ENCODE measurements at places on chromosomes 16 and 17.

- no peak for DNase-seq
Measured at GRCh38 chr17:44927696-44928095, 12.4 kb upstream of the GFAP start.

DNA sequence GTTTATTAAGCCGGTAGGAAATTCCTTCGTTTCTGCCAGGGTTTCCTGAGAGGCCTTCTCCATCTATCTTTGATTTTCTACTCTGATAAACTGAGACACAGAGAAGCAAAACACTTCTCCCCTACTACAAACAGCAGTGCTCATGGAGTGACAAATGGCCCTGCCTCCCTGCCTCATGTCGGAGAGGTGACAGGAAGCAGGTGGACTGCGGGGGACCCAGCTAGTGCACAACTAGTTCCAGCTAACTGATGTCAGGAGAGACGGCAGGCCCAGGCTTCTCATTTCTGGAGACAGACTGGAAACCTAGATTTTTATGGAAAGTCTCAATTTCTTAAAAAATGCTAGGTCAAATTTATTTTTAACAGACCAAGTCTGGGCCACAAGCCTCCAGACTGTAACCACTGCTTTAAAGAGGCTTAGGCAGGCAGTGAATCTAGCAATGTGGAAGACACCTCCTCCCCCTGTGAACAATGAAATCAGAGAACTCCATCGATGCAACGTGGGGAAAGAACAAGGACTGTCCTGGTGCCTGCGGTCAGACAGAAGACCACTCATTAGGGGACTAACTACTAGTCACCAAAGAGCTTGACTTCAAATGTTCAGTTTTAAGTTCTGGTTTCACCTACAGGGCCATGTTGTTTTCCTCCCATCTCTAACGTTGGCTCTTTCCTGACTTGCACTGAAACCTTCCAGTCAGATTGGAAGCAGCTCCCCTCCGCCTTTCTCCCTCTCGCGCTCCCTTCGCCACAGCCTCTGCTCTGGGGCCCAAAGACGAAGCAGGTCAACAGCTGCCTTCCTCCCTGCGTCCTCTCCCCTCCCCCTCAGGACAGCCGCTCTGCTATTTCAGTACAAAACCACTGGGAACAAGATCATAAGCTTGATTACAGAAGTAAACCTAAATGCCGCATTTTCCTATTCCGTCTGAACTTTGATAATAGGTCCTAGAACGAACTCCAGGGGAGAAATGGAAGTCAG is 17.6 kb downstream of the GTF3C1 start:
- no peak for DNase-seq

GRCh38 chr17:58306131-58306951 is 22.3 kb downstream of the TSPOAP1 start:
- DNase-seq, result no peak

- DNase-seq, result no peak
Measured at GRCh38 chr17:42378359-42378958, 9.8 kb downstream of the STAT3 start.

DNA sequence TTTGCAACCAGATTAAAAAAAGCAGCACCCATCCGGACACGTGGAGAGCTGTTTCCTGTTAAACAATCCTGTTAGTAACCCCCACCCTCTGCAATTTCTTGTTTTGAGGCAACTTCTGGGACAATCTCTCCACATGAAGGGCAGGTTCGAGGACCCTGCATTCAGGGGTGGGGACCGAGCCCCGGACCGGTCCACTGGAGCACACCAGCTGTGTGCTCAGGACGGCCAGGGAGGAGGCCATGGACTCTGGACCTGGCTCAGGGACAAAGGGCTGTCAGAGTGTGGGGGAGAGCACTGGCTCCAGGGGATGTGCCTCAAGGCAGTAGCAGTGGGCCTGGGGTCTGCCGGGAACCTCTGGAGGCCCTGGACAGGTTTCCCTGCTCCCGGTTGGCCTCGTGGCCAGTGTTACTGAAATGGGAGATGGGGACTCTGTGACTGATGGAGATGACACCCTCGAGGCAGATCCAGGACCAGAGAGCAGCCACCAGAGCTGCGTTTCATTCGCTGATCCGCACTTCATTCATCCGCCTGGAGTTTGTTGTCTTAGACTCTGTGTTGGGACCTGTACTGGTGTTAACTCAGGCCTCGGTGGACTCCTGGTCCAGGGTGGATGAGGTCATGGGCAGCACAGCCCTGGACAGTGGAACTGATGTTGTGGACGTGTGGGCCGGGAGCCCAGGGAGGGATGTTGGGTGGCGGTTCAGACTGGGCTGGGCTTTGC is 2.9 kb upstream of the CPNE7 start:
- no peak for DNase-seq

- DNase-seq, result no peak
Measured at GRCh38 chr17:1030684-1031532, 34.0 kb downstream of the TIMM22 start.

DNA sequence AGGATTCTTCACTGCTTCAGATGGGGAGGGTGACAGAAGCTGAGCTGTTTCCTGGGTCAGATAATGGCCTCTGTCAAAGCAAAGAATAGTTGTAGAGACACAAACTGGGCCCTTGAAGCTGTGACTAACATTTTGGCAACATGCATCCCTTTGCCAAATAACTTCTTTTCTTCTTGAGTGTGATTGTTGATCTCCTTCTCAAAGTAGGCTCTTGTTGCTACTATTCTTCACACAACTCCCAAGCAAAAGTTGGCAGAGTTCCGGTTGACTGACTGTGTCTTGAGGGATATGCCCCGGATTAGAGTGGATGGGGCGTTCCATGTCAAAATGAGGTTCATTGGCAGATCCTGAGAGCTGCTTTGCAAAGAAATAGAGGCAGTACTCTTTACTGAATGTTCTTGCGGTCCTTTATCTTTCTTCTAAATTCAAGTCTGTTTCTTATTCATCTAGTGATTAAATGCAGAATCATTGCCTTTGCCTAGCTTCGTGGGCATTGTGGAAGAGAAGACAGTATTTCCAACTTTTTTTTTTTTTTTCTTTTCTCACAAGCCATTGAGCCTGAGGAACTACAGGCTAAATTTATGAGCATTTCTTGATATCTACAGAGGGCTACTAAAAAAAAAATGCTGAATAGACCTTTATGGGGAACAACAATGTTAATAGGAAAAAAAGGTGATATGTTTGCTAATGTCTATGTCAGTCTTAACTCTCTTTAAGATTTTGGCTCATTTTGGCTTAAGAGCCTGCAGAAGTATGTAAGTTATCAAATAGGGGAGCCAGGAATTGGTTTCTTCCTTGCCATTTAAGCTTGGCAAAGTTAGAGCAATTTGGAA is 5.8 kb downstream of the WIPF2 start:
- DNase-seq, result no peak

DNA sequence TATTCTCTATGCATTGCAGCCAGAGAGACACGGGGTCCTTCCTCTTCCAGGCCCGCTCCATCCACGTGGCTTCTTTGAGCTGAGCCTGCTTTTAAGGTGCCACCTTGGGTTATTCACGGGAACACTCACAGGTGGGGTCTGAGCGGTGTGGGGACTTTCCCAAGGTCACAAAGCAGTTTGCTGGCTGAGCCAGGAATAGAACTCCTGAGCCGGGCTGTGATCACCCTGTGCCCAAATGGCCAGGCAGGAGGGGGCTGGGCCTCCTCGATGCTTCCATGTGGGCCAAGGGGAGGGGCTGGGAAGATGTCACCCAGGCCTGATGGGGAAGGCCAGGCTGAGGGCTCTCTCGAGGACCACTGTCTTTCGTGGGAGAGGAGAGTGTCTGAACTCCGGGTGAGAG is 13.0 kb upstream of the GSE1 start:
- DNase-seq, result no peak

DNA sequence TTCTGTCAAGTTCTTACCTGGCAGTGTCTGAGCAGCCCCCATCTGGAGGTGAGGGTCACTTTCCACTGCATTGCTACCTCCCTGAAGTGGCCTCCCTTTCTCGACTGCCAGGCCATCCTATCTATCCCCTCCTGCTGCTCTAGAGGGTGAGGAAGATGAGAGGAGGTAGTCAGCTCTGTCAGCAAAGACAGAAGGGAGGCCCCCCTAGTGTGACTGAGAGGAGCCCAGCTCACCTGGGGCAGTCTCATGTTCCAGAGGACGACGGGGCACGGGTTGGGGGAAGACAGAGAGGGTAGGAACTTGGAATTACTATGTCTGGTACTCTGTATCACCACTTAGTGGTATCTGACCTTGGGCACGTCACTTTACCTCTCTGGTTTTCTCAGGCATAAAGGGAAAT is 22.0 kb downstream of the MYO19 start:
- DNase-seq, result no peak

DNA sequence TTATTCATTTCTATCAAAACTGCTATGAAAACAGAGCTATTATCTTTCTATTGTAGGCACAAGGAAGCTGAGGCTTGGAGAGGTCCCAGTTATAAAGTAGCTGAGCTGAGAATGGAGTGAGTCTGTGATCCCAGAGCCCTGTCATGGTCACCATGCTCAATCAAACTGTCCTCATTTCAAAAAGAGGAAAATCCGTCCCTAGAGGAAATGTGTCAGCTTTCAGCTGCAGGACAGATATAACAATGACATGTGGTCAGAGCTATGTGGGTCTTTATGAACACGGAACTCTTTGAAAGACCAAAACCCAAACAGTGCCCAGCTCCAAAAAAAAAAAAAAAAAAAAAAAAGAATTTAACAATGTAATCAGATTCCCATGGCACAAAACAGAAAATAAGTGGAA is 266.1 kb downstream of the XYLT1 start:
- DNase-seq, result no peak

GRCh38 chr17:17309356-17309755 is 6.2 kb downstream of the NT5M start:
- DNase-seq, result no peak

GRCh38 chr17:50514936-50515702 is 6.9 kb downstream of the MYCBPAP start:
- no peak for DNase-seq

DNA sequence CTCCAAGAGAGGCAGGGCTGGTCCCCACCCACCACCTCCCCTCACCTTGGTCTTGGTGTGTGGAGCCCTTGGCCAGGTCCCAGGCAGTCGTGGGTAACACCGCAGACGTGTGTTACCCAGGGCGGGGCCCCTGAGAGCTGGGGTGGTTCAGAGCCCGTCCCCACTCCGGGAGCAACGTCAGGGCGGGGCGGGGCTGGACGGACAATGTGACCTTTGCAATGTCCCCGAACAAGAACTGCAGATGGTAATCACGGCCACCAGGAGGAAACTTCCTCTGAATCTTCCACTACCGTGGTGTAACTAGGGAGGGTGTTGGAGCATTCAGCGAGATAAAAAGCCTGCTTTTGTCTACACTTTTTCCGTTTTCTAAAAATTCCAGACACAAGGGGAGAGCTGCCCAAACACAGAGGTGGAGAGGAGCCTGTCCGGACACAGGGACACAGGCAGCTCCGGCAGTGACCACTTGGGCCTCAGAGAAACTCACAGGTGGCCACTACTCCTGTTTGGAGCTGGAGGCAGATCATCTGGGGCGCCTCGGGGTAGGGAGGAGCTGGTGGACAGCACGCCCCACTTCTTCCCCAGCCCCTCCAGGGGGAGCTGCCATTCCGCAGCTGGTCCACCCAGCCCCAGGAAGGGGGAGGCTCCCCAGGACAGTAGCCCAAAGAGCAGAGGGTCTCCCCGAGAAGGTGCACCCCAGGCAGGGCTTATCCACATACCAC is 14.2 kb upstream of the SLC38A10 start:
- DNase-seq, result no peak

DNA sequence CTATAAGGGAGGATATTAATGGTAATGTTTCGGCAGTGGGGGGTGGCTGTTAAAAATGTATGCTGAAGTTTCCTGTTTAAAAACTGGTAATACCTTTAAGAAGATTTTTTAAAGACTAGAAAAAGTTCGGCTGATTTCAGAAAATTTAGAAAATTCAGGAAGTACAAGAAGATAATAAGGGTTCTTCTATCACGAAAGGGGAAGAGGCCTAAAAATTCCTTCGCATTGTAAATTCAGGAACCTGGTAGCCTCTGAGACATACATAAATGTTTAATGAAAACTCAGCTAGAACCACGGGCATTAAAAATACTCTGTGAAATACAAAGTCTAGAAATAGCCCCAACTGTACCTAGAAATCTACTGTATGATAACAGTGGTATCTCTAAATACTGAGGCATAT is 181.2 kb downstream of the PARN start:
- DNase-seq, result no peak

DNA sequence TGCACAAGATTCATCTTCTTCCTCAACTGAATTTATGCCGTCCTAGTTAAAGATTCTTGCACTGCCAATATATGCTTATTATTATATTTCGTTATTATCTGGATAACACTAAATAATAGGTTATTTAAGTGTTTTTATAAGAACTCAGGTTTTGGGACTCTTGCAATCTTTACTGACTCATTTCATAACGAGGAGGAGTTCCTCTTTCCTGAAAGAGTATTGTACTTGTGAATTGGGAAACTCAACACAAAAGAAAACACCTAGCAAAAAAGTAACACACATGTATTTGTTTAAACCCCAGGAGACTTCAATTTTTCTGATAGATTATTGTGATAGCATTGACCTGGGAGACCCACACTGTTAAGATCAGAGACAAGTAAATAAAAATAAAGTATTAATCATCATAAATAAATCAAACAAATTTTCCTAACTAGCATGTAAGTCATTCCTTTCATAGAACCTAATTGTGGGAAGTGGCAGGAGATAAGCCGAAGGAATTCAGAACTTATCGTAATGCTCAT is 505.8 kb downstream of the KCNJ2 start:
- no peak for DNase-seq

DNA sequence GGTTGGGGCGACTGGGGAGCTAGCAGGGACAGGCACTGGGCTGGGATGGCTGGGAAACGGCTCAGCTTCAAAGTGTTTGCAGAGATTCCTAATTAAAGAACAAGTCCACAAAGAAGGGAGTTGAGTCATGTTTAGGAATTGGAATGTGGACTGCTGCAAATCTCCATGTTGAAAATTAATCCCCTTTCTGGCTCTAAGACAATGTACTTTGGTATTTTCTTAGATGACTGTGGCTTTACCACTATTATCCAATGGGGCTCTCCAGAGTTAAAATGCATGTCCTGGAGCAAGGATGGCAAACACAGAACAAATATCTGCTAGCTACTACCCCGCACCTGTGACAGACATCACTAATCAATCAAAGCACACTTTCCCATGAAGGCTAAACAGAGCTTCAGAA is 22.2 kb upstream of the WSCD1 start:
- DNase-seq, result no peak

Data from activated T-cell treated with anti-CD3 and anti-CD28 coated beads for 4 hours (primary cell).